ENCODE measurements at places on chromosomes 13 and 19.

DNA sequence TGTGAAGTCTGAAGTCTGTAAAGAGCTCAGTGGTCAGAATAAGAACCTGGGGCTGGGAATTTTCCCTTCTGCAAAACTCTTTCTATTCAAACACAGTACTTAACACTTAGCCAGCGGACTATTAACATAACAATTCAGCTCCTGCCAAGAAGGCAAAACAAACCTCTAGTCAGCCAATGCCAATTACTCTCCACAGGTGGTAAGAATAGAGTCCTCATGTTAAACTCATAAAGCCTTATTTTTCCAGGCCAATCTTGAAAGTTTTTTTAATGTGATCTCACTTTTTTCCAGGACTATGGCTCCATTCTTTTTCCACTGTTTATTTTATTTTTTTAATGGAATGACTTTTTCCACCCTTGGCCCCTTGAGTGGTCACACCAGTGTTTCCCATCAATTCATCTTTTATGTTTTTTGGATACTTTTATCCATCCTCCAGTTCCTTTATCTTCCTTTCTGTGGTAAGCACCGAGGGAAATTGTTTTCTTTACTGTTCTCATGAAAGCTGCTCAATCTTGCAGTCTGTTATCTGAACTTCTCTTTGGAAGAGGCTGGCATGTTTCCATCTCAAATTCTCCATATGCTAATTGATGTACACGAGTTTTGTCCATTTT, 217.3 kb downstream of the LHFPL6 start:
- no peak for DNase-seq

DNA sequence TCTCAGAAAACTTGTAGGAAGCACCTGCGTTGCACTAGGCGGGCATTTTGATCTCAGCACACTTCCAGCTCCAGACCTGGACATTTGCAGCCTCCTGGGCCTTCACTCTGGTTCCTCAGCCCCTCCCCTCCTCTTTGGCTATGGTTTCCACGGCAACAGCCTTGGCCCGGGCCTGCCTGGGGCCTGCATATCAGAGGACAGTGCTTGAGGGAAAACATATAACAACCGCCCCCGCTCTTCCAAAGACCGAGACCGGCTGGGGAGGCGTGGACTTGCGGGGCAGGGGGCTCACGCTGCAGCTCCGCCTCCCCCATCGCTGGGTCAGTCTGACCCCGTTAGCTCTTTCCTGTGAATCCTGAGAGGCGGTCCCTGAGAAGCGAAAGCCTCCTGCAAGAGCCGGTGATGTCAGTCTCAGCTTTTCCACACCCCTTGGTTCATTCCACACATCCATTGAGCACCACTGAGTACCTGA, 125.7 kb upstream of the PEG3 start:
- no peak for DNase-seq

DNA sequence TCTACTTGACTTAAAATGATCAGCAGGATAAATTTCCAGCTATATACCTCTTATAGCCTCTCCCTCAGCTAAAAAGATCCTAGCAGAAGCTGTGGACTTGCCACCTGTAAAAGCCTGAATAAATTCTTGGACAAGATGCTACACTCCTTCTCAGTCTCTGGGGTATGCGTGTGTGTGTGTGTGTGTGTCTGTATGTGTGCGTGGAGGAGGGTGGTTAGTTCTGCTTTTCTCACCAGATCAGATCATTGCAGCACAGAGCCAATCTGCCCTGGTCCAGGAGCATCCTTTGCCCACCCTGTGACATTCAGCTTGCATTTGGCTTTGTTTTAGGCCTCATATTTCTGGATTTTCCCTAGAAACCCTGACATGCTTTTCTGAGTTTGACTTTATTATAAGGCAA, 438.3 kb downstream of the RFC3 start:
- DNase-seq, result no peak

DNA sequence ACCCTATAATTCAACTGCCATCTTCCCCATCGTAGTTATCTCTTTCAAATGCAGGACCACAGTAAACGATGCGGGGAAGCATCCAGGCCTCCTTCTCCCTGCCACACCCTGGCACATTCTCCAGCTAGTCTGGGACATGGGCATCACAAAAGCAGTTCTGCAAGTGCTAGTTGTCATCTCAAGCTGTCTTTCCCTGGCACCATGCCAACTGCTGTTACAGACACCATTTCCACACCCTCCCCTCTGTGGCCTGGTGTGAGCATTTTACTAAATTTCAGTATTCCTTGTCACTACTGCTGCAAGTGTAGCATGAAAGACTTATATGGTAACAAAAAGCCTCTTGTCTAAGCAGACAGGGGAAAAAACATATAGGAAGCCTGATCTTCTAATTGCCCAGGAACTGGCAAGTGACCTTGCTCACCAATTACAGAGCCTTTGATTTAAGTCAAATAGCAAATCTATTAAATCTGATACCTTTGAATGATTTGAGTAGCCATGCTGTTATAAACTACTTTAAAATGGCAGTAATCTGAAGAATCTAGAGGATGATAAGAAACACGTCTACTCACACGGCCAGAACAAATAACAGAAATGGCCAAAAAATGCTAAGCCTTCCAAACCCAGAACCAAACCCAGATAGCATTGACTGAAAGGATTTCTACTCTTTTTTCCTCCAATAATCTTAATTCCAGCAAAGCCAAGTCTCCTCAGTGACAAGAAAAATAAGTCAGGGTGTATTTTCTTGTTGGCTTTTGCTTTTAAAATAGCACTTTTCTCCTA, 179.0 kb downstream of the NUFIP1 start:
- no peak for DNase-seq

DNA sequence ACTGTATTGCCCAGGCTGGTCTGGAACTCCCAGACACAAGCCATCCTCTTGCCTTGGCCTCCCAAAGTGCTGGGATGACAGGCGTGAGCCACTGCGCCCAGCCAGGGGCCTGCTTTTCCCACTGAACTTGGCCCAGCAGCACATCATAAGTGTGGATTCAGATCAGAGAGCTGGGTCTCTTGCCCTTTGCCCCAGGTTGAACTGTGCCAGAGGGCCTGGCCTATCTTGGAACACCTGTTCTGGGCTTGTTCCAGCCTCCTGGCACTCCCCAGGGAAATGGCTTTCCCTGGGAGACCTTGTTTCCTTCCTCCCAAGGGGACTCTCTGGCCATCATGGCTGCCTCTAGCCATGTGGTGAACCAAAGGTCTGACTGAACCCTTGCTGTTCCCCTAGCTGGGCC, 3.4 kb downstream of the CC2D1A start:
- DNase-seq, result no peak

DNA sequence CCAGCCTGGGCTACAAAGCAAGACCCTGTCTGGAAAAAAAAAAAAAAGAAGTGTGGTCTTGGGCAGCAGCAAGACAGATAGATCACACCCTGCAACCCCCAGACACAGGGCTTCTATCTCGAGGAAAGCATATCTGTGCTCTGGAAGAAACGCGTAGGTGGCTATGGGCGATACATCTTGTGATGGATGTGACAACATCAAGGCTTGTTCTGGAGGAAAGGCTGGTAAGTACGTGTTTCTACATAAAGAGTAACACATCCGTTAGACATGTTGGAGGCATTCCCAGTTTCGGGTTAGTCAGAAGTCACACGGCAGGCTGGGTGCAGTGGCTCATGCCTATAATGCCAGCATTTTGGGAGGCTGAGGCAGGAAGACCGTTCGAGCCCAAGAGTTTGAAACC, 6.6 kb upstream of the DHDH start:
- peak; percentile 44 for DNase-seq

GRCh38 chr19:42816894-42817293, 51.4 kb upstream of the PSG8 start:
- DNase-seq, result no peak

DNA sequence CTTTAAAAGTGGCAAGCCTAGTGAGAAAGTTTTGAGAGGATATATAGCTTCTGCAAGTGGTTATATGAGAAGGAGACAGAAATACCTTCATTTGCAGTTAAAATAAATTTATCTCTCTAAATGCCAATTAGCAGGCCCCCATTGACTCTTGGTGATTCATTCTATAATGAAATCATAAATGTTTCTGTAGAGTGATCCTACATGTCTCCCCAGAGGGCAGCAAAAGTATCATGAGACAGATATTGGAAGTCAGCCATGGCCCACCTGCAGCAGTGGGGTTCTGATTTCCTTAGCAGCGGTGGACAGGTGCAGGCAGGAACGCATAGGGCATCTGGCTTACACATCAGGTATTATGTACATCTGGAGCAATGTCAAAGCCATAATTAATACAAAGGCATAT, 385.4 kb upstream of the SLC10A2 start:
- DNase-seq, result no peak

DNA sequence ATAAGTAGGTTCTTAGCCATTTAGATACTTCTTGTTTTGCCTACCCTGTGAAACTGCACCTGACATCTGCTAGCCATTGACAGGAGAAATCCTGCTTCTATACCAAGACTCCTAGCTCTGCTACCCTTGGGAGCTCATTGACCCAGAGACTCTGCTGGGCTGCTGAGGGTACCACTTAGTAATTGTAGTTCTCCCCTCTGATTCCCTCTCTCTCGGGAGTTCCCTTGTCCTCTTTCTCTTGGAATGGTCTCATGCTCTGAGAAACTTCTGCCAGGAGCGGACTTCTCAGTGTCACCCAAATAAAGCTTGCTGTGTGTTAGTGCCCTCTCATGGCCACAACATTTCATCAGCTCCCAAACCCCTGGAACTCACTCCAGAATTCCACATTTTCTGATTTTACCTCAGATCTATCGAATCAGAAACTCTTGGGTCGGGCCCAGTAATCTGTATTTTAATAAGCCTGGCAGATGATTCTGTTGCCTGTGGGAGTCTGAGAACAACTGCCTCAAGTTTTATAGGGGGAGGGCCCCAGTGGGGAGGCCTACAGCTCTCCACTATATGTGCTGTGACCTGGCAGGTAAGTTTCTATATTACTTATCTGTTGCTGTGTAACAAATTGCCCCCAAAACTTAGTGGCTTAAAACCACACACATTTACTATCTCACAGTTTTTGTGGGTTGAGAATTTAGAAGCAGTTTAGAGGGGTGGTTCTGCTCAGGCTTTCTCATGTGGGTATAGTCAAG, 221.1 kb downstream of the TDRD3 start:
- no peak for DNase-seq

- peak; percentile 71 for DNase-seq
Observed at GRCh38 chr19:2461751-2462634, 5.2 kb upstream of the LMNB2 start.

DNA sequence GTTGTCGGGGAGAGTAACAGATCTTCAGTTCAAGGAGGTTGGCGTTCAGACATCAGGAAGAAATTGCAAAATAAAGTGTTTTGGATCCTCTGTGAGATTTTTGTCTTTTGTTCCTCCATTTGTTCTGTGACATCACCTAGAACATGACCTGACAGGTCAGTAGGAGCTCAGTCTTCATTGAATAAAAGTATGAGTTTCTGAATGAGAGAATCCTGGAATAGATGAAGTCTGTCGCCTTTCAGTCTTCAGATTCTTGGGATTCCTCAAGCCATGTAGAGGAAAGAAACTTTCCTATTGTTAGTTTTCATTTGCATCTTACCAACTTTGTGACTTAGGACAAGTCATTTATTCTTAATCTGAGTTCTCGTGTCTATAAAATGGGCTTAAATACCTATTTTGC, 14.4 kb downstream of the ARHGAP35 start:
- DNase-seq, result no peak

DNA sequence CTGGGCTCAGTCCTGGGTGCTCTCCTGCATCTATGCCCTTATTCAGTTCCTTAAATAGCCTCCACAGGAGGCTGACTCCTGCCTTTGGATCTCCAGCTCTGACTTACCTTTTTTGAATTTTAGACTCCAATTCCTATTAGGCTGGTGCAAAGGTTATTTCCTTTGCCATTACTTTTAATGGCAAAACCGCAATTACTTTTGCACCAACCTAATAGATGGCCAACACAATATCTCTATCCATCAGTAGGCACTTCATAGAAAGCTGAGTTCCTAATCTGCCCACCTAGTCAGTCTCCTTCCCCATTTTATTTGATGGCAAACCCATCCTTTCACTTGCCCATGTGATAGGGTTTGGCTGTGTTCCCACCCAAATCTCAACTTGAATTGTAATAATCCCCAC, 95.3 kb downstream of the CACNA1A start:
- no peak for DNase-seq

DNA sequence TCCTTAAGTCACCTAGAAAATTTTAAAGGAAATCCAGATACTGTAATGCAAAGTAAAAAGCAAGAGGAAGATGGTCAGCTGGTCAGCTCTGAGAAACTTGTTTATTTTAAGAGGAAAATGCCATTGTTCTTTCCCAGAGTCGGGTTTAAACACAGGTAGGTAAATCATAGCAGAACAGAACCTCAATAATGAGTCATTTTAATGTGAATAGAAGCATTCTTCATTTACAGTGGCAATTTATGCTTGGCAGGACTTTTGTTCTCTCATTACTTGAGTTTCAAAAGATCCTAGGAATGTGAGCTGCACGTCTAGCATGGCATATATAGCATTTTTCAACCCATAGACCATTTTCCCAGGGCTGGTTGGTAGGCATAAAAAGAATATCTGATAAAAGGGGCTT, 132.3 kb downstream of the LIG4 start:
- DNase-seq, result no peak

DNA sequence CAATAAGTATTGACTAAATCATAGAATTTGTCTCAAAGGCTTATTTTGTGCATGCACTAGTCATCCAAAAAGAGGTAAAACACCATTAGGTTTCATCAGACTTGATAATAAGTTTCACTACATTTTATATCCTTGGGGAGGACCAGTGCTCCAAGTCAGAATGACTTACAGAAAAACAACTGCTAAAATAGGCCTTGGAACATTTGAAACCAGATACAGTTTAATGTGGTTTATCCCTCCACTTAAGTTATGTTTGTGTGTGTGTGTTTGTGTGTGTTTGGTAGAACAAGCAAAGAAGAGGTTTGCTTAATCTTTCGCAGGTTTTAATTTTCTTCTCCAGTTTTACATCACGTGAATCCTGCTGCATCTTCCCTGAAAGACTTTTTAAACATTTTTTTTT, 570.9 kb downstream of the PCDH9 start:
- DNase-seq, result no peak

DNA sequence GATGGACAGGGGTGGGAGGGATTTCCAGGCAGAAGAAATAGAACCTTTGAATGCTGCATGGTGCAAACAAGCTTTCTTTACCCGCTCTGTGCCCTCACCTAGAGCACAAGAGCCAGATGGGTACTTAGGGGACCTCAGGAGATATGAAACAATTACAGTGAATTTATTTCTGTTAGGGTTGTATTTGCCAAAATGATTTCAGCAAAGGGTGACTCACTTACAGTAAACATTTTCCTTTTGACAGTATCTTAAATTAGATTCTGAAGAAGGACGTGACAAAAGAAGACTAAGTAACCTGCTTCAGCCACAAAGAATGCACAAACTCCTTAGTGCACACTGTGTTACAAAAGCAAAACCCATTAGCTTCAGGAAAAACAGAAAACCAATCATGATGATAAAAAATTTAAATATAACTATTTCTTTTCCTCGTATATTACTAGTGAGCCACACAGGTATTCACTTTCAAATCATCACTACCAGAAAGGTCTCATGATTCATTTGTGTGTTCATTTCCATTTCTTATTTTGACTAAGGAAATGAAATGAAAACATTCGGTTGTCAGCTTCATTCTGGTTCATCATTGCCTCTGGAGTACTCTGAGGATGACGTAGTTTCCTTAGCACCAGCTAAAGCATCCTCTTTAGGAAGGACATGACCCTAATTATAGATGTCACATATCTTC, 158.8 kb downstream of the NHLRC3 start:
- DNase-seq, result no peak
